ENCODE measurements at places on chromosomes 1 and 21.

- DNase-seq: no peak
These were observed 18.3 kb downstream of the RC3H1 start for GRCh38 chr1:174003867-174004266.

DNA sequence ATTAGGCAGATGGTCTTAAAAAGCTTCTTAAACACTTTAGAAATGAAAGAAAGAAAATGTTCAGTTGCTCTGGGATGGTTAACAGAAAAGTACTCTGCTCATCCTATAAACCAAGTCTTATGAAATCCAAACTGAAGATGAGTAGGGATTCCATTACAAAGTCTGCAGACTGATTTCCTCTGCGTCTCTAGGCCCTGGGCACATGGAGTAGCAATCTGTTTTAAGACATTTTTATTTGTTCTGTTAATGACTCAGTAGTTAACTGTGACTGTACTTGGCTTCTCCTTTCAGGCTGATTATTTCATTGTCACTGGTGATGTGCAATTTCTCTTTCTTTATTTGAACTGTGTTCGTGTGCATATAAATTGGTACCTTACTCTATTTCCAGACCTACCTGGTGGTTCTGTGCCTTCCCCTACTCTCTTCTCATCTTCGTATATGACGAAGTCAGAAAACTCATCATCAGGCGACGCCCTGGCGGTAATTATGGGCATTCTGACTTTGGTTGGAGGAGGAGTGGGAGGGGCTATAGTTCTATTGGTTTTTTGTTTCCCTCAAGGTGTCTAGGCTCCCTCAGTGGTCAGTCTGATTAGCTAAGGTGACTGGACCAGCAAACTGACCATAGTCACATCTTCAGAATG, 30.6 kb downstream of the ATP1A1 start:
- DNase-seq: no peak

DNA sequence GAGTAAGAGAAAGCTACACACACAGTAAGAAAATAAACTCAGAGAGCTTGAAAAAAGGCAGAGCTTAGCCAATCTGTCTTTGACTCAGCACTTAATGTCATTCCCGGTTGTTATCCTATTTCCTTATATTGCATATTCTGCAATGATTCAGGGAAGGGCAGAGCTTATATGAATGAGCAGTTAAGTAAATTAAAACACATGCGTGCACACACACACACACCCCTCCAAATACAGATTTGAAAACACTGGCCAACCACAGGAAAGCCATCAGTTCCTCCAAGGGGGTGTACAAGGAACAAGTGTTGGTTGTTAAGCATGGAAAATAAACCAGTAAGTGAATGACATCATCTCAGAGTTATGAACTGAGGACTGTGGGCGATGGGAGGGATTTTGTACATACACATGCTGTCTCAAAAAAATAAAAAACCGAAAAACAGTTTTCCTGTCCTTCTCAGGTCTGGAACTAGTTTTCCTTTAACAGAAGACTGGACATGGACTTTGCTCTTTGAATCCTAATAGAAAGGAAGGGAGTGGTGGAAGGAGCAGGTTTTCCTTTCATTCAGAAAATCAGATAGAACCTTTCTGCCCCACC, 1.0 kb downstream of the IQGAP3 start:
- DNase-seq: no peak

GRCh38 chr21:45470773-45471524, 66.0 kb downstream of the COL18A1 start:
- peak; percentile 46 for DNase-seq

- DNase-seq: no peak
These were observed 14.7 kb upstream of the HAO2 start for GRCh38 chr1:119353836-119354235.

DNA sequence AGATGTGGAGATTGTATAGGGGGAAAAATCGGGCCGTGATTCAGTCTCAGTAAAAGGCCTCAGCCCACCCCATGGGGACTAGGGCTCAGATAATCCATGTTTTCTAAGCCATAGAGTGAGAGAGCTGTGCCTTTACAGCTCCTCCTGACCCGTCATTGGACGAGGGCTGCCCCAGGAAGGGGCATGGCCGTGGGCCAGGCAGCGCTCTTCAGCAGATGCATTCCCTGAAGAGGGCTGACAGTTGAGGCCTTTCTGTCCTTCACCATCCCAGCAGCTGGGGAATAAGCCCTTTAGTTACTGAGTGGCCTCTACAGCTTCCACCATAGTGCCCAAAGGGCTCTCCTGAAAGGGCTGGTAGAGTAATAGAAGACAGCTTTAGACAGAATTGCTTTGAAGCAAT, 57.2 kb downstream of the ST3GAL3 start:
- no peak for DNase-seq

- no peak for DNase-seq
These were observed 29.9 kb downstream of the DHCR24 start for GRCh38 chr1:54857141-54857540.

DNA sequence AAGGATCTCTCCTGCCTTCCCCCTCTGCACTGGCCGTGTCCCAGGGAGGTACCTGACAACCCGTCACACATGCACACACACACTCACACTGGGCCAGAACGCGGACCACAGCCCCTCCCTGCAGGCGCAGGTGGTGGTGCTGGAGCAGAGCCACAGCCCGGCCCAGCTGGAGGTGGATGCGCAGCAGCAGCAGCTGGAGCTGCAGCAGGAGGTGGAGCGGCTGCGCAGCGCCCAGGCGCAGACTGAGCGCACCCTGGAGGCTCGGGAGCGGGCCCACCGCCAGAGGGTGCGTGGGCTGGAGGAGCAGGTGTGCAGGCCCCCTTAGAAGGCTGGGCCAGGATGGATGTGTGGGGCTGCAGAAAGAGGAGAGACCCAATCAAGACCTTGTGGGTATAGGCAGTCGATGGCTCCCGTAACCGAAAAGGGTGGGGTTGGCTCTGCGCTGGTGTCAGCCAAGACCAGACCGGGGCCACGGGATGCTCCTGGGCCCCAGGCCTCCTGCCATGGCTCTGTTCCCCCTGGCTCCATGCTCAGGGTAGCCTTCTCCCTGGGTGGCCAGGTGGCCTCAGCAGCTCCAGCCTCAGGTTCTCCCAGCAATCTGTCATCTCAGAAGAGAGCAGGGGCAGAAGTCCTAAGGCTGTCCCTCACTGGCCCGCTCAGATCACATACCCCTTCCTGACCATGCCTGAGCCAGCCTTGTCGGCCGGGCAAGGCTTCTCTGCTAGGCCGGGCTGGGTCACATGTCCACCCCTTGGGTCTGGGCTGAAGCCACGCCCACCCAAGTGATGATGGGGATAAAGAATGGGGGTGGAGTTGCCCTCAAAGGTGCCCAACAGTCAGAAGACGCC, 8.9 kb downstream of the MFAP2 start:
- DNase-seq: no peak

DNA sequence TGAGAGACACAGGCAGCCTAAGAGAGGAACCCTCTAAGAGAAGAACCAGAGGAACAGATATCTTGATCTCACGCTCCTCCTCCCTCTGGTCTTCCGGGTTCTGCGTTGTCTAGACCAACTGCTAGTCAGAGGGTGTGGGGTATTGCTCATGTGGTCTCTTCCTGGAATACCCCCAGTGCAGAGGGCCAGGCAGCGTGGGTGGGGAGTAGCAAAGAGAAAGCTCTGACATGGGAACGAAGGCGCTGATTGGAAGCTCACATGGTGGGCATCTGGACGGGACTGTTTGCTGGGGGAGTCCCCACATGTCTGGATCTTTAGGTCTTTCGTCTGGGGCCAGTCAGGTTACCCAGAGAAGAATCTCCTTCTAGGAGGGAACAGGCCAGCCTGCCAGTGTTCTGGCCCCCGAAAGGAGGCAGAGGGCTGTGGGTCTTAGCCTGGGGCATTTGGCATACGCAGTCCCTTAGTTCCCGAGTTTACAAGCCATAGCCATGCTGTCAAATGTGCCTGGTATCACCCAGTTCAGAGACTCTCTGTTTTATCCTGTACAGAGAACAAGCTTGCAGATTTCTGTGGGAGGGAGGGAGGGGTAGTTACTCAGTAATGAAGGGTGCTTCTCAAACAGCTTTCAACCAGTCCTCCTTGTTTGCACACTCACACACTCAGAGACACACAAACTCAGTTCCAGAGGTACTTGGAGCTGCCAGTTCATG, 18.3 kb upstream of the IL6R start:
- DNase-seq: peak; percentile 79

- no peak for DNase-seq
These were observed 2.7 kb upstream of the PDE9A start for GRCh38 chr21:42650441-42651421.

GRCh38 chr1:29936031-29936544, 699.8 kb downstream of the PTPRU start:
- no peak for DNase-seq

DNA sequence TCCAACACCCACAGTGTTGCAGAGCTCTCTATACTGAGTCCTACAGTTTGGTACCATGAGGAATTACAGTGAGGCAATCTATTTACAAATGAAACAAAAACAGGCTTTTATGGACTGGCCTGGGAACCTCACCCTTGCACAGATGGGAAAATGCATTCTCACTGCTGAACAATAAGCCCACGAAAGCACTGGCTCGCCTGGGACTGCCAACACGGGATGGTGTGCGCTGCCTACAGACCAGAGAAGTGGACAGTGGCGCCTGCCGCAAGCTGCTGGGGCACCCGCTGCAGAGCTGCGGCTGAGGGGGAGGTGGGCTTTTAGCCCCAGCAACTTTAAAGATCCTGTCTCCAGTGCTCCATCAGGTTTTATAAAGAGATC, 28.5 kb upstream of the ABCG1 start:
- no peak for DNase-seq

- no peak for DNase-seq
These were observed 897 bp downstream of the SLC25A24 start for GRCh38 chr1:108199201-108199691.

- no peak for DNase-seq
These were observed 14.9 kb downstream of the ATP2B4 start for GRCh38 chr1:203641503-203641890.

- DNase-seq: no peak
These were observed 9.1 kb downstream of the SYTL1 start for GRCh38 chr1:27350663-27351540.

DNA sequence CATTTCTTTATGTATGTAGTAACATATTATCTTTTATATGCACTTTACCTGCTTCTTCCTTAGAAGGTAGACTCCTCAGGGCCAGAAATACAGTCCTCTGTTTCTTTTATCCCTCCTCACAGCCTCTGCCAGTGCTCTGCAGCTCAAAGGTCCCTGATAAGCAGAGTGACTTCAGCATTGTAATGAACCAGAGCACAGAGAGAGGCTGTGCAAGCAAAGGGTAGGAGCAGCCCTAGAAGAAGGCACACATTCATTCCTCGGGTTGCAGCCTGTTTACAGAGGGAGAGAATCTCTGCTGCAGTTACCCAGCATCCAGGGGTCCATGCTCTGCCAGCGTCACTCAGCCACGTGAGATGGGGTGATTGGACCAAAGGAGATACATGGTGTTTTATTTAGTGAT, 101.1 kb downstream of the RHOU start:
- no peak for DNase-seq

- DNase-seq: no peak
These were observed 23.2 kb downstream of the KANK4 start for GRCh38 chr1:62295921-62296491.

DNA sequence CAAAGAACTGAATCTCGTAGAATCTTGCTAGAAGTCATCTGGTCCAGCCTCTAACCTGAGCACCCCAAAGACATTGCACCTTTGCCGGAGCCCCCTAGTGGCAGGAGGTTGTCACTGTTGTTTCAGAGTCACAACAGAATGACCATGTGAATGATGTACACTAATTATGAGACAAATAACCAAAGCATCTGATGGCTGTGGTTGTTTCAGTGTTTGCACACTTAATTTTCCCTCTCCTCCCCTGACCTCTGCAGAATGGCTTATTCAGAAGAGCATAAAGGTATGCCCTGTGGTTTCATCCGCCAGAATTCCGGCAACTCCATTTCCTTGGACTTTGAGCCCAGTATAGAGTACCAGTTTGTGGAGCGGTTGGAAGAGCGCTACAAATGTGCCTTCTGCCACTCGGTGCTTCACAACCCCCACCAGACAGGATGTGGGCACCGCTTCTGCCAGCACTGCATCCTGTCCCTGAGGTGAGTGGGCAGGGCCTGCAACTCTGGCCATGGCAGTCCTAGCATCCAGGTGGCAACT, 26.4 kb downstream of the TRAF5 start:
- peak; percentile 71 for DNase-seq

GRCh38 chr1:89666640-89667039, 33.7 kb downstream of the LRRC8C start:
- DNase-seq: no peak

- no peak for DNase-seq
These were observed 1047.6 kb upstream of the ADGRL4 start for GRCh38 chr1:80054129-80054528.

DNA sequence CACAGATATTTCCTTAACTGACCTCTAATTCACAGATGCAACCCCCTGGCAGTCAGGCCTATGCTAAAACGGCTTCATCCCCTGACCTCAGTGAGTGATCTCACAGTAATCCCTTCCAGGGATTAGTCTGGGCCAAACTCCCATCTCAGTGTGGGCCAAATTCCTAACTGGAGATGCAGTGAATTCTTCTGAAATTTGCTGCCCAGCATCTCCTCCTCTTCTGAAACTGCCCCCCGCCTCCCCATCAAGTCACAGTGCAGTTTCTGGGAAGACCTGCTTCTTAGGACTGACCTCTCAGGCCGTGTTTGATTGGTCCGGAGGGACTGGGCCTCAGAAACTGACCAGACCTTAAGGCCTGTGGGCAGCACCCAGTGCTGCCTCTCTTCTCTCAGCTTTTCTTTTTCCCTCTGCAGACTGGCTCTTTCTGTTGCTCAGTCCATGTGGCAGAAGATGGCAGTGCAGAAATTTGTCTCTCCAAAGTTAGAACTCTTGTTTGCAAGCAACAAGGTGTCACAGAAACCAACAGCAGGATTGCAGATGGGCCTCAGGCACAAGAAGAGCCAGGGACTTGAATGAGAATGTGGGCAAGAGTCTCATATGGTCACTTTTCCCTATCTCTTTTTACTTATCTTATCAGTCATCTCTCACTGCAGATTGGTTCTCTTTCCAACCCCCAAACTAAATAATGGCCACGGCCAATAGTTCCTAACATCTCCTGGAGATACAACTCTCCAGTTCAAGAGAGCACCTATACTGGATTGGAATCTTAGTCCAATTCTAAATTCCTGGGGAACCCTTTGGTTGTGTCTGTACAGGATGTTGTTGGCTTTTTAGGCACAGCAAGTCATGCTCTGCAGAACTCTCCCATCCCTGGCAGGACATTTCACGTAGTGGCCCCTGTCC, 95.5 kb upstream of the RALGPS2 start:
- no peak for DNase-seq

Measured in stimulated activated CD4-positive, alpha-beta T cell treated with anti-CD3 and anti-CD28 coated beads, Interleukin-2, amount 100 ng/mL, for 24 hours (primary cell).